SK-N-SH treated with all-trans-retinoic acid at 6 μM for 48 hours (cell line): ENCODE measurements at places on chromosomes 4 and X.

- ATAC-seq = no peak
Observed at GRCh38 chr4:88725143-88725542, 27.5 kb upstream of the NAP1L5 start.

DNA sequence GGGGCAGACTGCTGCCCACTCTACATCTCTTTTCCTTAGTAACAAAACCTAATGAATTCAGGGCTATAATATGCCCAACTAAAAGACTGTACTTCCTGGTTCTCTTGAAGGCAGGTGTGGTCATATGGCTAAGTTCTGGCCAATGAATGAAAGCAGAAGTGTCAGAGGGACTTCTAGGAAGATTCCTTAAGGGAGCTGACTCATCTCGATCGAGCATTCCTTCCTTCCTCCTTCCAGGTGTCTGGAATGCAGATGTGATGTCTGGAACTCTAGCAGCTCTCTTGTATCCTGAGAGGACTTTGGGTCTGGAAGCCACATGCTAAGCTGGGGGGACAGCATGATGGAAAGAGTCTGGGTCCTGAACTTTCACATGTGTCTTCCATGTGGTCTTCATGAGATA, 116.2 kb upstream of the STX18 start:
- no peak for ATAC-seq

DNA sequence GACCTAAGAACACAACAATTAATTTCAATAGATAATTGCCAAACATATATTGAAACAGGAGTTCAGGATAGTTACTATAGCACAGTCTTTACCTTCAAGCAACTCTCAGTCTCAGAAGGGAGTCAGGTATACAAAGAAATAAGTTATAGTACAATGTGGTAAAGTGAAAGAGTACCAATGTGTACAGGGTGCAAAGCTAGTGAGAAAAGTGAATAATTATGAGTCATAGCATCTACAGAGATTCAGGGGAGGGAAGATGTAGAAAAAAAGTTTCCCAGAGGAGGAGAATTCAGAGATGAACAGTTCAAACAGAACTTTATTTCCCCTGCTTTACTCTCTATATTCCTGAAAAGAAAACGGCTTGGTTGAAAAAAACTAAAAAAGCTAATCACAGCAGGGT, 22.7 kb upstream of the DKK2 start:
- ATAC-seq = peak; percentile 71

DNA sequence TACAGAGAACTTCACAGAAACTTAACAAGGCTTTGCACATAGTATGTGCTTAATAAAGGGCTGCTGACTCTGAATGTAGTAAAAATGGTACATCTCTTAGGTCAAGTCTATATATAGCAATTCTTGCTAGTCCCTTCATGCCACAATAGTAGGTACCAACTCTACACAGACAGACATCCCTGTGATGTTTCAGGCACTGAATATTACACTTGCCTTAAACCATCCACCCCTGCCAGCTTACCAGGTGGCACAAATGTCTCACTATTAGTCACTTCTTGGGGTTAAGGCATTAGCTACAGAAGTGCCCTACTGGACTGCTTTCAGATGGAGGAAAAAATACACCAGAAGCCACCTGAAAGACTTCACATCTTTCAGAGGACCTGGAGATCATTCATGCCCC, 86.3 kb upstream of the CITED1 start:
- ATAC-seq = no peak

DNA sequence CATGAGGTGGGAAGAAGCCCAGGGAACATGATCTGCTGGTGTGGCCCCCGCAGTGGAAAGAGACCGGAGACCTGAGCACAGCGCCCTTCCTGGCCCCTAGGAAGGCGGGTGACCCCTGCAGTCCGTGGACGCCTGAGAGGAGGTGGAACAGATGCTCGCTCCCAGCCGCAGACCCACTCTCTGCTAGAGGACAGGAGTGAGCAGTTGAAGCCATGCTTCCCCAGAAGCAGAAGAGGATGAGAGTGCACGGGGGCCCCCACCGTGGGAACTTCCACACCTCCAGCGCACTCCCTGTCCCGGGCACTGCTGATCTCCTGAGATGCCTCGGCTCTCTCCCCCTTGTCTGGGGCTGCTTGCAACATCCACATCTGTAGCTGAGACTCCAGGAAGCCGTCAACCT, 62.2 kb downstream of the GPR143 start:
- ATAC-seq = no peak

DNA sequence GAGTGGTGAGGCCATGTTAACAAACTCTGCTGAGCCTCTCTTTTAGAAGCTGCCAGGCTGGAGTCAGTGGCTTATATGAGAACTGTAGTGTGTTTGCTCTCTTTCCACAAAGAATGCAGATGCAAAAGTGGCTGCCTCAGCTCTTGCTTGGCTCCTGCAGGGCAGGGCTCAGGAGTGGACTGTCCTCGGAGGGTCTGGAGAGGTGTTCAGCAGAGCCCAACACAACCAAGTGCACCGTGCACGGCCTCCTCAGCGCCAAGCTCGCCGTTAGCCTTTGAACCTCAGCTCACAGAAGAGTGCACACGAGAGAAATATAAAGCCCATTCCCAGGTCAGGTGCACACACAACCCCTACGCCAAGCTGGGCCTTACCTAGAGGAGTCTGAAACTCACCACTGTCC, 82.8 kb downstream of the C4orf51 start:
- no peak; the same call in 2 of the 3 replicates for ATAC-seq

DNA sequence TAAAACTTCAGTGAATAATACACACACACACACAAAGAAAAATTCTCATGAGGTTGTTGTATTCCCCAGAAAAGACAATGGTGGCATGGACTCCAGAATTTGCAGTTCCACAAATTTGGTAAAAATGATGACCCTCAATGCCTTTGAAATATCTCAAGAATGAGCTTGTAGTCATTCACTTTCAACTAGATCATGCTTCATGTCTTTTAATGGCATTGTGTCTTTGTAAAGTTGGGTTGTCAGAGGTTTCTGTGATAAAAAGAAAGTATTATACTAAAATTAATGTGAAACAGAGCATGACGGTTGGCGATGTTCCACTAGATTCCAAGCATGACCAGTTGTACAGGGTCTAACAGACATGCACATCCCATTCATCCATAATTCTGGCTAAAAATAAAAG, 685.0 kb upstream of the FRG1 start:
- no peak for ATAC-seq

- ATAC-seq = peak; percentile 97
Observed at GRCh38 chr4:26061248-26061986, 147.4 kb downstream of the SMIM20 start.

DNA sequence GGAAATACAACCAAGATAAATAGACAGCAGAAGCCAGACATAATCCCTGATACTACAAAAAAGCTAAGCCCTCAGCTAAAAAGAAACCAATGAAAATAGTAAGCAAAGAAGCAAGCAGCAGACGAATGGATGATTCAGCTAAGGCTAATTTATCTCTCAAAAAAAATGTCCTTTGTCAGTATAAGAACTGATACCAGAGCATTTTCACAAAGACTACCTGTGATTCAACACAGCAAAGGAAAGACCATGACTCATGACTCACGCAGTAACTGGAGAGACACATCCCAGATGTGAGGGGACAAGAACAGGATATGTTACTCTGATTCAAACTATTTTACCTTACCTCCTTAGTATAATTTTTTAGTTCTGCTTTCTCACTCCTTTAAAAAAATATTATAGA, 22.7 kb upstream of the TMPRSS11F start:
- peak; percentile 41; the same call in 1 of the 3 replicates for ATAC-seq

DNA sequence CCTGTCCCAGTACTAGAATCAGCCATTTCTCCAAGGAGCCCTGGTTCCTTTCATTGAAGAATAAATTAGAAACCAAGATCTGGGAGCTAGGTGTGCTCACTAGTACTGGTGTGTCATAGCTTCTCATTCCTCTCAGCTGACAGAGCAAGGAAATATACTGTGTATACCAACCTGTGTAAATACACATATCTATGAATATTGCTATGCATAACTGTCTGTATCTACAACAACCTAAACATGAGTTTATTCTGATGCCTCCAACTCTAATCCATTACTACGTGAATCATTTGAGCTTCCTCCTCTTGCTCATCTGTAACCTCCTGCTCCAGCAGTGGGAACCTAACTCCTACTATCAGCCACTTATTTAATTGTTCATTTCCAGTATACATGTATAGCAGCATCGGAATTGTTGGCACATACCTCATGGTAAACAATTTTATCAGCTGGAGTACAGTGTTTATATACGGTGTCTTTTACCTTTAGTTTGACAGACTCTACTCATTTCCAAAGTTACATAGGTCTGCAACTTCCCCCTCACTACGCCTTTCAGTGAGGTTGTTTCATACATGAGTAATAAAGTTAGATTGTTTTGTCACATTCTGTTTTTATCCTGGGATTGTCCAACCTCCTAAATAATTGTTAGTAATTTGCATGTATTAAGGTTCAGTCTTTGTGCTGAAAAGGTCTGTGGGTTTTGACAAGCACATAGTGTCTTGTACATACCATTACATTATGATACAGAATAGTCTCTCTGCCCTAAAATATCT, 7.1 kb upstream of the SCRG1 start:
- ATAC-seq = no peak

- ATAC-seq = no peak
Observed at GRCh38 chrX:136822337-136823095, 41.8 kb upstream of the ARHGEF6 start.

GRCh38 chr4:2483237-2483636, 14.3 kb downstream of the RNF4 start:
- ATAC-seq = no peak

- ATAC-seq = no peak
Observed at GRCh38 chr4:180734753-180735432, 1508.3 kb upstream of the TENM3 start.

- ATAC-seq = no peak
Observed at GRCh38 chr4:53959343-53960120, 104.9 kb downstream of the CHIC2 start.

DNA sequence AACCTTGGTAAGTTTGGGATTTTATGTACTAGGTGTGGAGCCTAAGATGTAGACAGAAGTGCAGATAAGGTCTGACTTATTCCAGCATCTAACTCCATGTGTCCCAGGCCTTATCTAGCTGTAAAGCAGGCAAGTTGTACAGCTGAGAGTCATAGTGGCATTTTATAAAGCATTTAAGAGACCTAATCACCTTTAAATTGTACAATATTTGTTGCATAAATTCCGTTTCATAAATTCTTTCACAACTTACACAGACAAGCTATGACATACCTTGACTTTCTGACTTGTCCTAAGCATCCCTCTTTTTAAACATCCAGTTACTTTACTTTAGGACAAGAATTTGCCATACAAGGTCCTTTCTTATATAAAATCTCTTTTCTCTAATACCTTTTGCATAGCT, 11.0 kb downstream of the SYAP1 start:
- ATAC-seq = no peak

- ATAC-seq = no peak
Observed at GRCh38 chr4:26171941-26172340, 148.9 kb upstream of the RBPJ start.

GRCh38 chrX:135484641-135485289, 35.7 kb upstream of the INTS6L start:
- ATAC-seq = peak; percentile 80

DNA sequence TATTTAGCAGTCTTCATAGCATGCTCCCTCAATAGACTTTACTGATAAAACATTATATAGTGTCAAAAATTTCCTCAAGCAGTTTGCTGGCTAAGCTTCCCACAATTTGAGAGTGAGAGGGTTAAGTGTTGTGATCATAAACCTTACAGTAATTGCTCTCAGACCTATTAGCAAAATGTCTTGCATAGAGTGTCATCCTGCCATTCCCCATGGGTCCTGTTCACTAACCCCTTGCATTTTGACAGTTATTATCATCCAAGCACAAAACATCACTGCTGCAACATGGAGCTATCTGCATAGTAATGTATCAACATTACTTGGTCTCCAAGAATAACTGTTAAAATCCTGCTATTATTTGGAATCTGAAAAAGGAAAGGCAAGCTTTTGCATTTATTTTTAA, 196.1 kb upstream of the GK2 start:
- no peak for ATAC-seq

DNA sequence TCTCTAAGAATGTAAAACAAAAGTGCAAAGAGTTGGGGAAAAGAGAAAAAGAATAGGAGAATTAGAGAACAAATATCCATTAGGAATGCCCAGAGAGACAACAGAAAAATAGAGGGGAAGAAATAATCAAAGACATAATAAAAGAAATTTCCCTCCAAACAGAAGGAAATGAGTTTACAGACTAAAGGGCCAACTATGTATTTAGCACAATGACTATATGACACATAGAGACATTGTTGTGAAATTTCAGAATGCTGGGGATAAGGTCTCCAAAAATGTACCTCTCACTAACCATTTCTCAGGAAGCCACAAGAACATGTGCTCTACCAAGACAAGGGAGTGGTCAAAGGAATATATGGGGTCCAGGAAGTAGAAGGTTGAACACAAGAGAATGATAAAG, 121.0 kb upstream of the ACSL4 start:
- no peak for ATAC-seq

GRCh38 chr4:106192131-106192530, 123.9 kb downstream of the TBCK start:
- 0 out of 3 replicates have a peak, but pooled peaks have one; percentile 16 for ATAC-seq

- ATAC-seq = no peak
Observed at GRCh38 chr4:109953556-109953955, 40.9 kb downstream of the EGF start.

DNA sequence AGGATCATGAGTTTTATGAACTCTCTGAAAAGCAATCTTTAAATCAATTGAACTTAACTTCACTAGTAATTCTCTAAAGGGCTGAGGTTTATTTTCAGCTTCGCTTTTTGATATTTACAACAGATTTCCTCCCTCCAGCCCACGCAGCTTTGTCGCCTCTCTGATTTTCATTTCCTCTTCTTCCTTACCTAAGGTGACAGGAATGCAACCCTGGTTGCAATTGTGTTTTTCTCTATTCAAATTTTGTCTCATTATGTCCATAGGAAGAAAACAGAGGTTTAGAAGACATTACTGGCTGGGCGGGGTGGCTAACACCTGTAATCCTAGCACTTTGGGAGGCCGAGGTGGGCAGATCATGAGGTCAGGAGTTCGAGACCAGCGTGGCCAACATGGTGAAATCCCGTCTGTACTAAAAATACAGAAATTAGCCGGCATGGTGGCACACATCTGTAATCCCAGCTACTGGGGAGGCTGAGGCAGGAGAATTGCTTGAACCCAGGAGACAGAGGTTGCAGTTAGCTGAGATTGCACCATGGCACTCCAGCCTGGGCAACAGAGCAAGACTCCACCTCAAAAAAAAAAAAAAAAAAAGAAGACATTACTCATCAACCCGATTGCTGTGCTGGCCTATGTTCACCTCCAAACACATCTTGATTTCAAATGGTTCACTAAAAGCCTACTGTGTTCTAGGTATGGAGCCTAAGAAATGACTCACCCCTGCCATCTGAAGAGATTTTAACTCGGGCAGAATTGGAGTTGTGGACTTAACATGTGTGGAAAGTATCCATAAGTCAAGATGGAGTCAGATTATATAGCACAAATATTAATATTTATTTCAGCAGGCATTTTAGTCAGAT, 36.8 kb downstream of the VSIG4 start:
- ATAC-seq = no peak

DNA sequence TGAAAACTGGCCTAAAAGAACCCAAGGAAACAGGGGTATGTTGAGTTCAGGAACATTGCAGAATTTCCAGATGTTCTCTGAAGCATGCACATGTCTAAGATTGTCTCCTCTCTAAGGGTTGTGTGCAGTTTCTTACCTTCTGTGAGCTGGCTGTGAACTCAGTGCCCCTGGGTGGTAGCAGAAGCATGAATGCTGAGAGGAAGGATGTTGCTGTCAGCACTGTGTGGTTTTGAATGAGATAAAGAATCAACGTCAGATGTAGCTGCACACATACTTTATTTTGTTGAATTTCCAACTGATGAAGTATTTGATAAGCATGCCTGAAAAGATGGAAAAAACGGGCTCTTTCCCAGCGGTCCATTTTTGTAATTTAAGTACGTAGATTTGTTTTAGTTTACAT, 23.8 kb upstream of the CD38 start:
- no peak for ATAC-seq

GRCh38 chrX:9135901-9136510, 102.1 kb upstream of the FAM9B start:
- ATAC-seq = no peak
